Renal cortical epithelial cell (primary cell): ENCODE measurements at places on chromosomes 12 and 14. TPM values are rescaled to one million over a fixed set of nuclear protein-coding genes. Genes with fewer than 3 reads are reported as not detected.
A peak's percentile ranks its signal among the peaks of the same experiment; 100 is the strongest.

- no peak for DNase-seq
These were observed 8.9 kb upstream of the MSRB3 start for GRCh38 chr12:65269603-65270002.

- DNase-seq = peak; percentile 80
These were observed at the start of gene SCFD1 for GRCh38 chr14:30621940-30622830. Gene SCFD1 (plus strand): TSS chr14:30622319. CDS start chr14:30622339, 20 bp downstream.

GRCh38 chr12:100993916-100994450 is 199.4 kb downstream of the ANO4 start:
- DNase-seq = no peak

Gene BIN2
- not detected in 2 replicates for total RNA-seq

Gene LALBA
- not detected in 2 replicates for total RNA-seq

Gene RBM25
- 22.1 and 47.2 TPM in 2 replicates for total RNA-seq
